ENCODE measurements at places on chromosomes 13 and 19. TPM values are rescaled to one million over a fixed set of nuclear protein-coding genes. Genes with fewer than 3 reads are reported as not detected.

GRCh38 chr19:35543280-35544109, 1.9 kb upstream of the TMEM147 start:
- no peak overlapping the region for H3K27ac ChIP-seq
- peaks cover 15% of the 10 kb centered on the region for H3K4me1 ChIP-seq
- DNase-seq = no peak
- H3K4me3 ChIP-seq = peak overlapping the region; percentile 99
- H3K27me3 ChIP-seq = no peaks in the 10 kb centered on the region

DNA sequence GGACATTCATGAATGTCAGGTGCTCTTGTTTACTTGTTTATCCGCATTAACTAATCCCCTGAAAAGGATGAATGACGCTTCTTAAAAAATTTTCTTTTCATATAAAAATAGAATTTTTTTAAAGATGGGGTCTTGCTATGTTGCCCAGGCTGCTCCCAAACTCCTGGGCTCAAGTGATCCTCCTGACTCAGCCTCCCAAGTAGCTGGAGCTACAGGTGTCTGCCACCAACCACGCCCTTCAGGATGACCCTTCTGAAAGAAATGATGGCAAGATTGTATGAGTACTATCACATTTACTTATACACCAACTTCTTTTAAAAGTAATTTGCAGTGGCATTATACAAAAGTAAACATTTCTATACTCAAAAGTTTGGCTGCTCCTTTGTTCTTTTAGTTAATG, 6.2 kb upstream of the EBPL start:
- no peak overlapping the region for H3K4me3 ChIP-seq
- H3K27me3 ChIP-seq = no peaks in the 10 kb centered on the region

- peak overlapping the region; percentile 78 for H3K4me3 ChIP-seq
- H3K27me3 ChIP-seq = no peaks in the 10 kb centered on the region
- peaks cover 23% of the 10 kb centered on the region for H3K4me1 ChIP-seq
- peak; percentile 65 for DNase-seq
Measured at GRCh38 chr19:21328406-21328805, 804 bp downstream of the ZNF708 start.

Gene CPT1C
- total RNA-seq = 46.8 TPM

DNA sequence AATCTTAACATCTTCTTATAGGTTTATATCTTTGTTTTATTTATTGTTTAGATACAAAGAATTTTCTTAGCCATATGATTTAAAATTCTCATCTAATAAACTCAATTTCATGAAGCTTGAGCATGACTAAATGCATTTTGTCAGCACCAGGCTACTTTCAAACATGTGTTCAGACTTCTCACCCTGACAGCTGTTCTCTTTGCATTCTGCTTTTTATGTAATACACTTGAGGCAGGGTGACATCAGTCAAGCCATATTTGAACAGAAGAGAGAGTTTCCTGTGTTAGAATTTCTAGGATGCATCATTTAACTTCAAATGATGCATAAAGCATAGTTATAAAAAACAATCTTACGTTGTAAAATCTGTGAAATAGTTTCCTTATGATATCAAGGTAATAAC, 1295.1 kb upstream of the PCDH20 start:
- no peak overlapping the region for H3K27ac ChIP-seq
- no peaks in the 10 kb centered on the region for H3K36me3 ChIP-seq
- H3K27me3 ChIP-seq = no peaks in the 10 kb centered on the region
- DNase-seq = no peak
- H3K4me3 ChIP-seq = no peak overlapping the region

- H3K27ac ChIP-seq = peak overlapping the region; percentile 94
- peaks cover 6% of the 10 kb centered on the region for H3K4me1 ChIP-seq
- H3K36me3 ChIP-seq = peaks cover 20% of the 10 kb centered on the region
- H3K4me3 ChIP-seq = no peak overlapping the region
- DNase-seq = no peak
Measured at GRCh38 chr19:54209811-54210494, 9.3 kb downstream of the RPS9 start.

DNA sequence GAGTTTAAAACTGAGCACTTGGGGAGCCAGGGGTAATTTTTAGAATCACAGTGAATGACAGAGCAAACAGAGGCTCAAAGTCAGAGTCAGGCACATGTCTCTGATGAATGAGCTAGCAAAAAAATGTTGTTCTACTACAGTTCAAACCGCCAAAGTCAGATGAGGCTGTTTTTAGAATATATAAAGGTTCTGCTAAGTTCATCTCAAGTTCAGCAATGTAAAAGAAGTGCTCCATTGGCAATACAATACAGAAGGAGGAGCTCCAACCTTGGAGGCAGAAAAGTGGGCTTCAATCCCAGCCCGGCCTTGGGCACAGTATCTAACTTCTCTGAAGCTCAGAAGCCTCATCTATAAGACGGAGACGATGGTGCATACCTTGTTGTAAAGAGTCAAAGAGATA, 70.1 kb upstream of the IPO5 start:
- no peaks in the 10 kb centered on the region for H3K36me3 ChIP-seq
- no peak overlapping the region for H3K27ac ChIP-seq
- no peak for DNase-seq
- H3K27me3 ChIP-seq = no peaks in the 10 kb centered on the region
- no peak overlapping the region for H3K4me3 ChIP-seq

GRCh38 chr19:13366529-13367143, 139.6 kb downstream of the CACNA1A start:
- no peak overlapping the region for H3K4me3 ChIP-seq
- no peak overlapping the region for H3K27ac ChIP-seq
- H3K27me3 ChIP-seq = no peaks in the 10 kb centered on the region
- peak; percentile 82 for DNase-seq
- no peaks in the 10 kb centered on the region for H3K4me1 ChIP-seq

DNA sequence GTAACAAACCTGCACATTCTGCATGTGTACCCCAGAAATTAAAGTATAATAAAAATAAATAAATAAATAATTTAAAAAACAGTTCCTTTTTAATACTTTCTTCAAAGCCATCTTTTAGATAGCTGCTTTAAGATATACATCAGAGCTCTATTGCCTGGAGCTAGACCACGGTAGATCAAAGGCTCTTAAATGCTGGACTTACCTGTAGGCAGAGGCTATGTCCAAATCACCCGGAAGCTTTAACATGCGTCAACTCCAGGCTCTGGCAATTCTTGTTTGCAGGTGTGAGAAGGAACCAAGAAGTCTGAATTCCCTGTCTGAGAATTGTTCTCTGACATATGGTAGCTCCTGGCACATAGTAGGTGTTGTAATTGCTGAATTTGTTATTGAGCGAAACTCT, 1.6 kb upstream of the METTL21C start:
- no peak for DNase-seq
- no peak overlapping the region for H3K4me3 ChIP-seq
- H3K27ac ChIP-seq = no peak overlapping the region
- peaks cover 9% of the 10 kb centered on the region for H3K4me1 ChIP-seq
- H3K36me3 ChIP-seq = no peaks in the 10 kb centered on the region

DNA sequence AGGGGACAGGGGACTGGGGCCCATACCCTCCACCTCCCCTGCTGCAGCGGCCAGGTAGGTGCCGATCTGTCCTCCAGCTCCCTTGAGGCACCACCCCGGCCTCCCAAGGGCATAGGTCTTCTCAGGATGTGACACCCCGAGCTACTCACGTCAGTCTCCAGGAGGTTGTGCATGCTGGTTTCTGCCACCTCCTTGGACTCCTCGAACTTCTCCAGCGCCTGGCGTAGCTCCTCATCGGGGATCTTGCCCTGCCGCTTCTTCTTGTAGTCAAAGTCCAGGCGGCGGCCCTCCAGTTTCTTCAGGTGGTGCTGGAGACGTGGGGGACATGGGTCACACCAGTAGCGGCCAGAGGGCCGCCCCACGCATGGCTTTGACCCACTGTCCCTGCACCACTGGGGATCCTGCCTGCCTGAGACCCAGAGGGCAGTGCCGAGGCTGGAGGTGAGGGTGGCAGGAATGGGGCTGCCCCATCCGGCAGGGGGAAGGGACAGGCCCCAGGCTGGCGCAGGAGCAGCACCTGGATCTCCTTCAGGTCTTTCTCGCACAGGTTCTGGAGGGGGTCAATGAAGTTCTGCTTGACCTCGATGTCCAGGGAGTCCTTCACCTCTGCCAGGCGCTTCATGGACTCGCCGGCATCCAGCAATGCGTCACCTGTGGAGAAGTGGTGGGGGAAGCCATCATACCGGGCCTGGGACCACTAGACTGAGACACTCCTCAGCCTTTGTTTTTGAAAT, 20.4 kb downstream of the MPND start:
- DNase-seq = no peak
- H3K36me3 ChIP-seq = no peaks in the 10 kb centered on the region
- H3K4me1 ChIP-seq = no peaks in the 10 kb centered on the region
- H3K27me3 ChIP-seq = no peaks in the 10 kb centered on the region
- H3K27ac ChIP-seq = no peak overlapping the region

- no peaks in the 10 kb centered on the region for H3K36me3 ChIP-seq
- no peak overlapping the region for H3K27ac ChIP-seq
- H3K27me3 ChIP-seq = no peaks in the 10 kb centered on the region
- DNase-seq = no peak
- peaks cover 25% of the 10 kb centered on the region for H3K4me1 ChIP-seq
- H3K4me3 ChIP-seq = no peak overlapping the region
Measured at GRCh38 chr19:28585796-28586195, 627.2 kb downstream of the UQCRFS1 start.

DNA sequence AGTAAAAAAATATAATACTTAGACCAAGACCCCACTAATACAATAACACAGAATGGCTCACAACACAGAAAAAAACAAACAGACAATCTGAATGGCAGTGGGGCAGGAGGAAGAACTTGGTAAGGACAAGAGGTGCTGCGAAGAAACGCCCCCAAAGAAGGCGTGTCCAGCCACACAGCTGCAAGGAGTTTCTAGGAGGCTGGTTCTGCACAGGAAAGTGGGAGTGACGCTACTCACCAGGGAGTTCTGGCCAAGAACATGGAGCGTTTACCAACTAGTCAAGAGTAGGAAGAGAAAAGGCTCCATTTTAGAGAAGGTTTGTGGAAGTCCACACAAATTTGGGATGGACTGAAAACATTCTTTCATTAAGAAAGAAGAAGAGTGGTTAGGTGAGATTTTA, 95.3 kb upstream of the SLC15A1 start:
- peak; percentile 69 for DNase-seq
- H3K4me3 ChIP-seq = no peak overlapping the region
- no peaks in the 10 kb centered on the region for H3K4me1 ChIP-seq
- H3K27me3 ChIP-seq = no peaks in the 10 kb centered on the region

Gene ZNF554
- 7.5 TPM for total RNA-seq

- H3K4me3 ChIP-seq = no peak overlapping the region
- no peaks in the 10 kb centered on the region for H3K36me3 ChIP-seq
- H3K4me1 ChIP-seq = peaks cover 18% of the 10 kb centered on the region
- H3K27ac ChIP-seq = no peak overlapping the region
- H3K27me3 ChIP-seq = no peaks in the 10 kb centered on the region
Measured at GRCh38 chr13:25848812-25849745, 202.7 kb downstream of the SHISA2 start.

Gene CPB2
- not detected for total RNA-seq

Gene SOHLH2
- 3.5 TPM for total RNA-seq

DNA sequence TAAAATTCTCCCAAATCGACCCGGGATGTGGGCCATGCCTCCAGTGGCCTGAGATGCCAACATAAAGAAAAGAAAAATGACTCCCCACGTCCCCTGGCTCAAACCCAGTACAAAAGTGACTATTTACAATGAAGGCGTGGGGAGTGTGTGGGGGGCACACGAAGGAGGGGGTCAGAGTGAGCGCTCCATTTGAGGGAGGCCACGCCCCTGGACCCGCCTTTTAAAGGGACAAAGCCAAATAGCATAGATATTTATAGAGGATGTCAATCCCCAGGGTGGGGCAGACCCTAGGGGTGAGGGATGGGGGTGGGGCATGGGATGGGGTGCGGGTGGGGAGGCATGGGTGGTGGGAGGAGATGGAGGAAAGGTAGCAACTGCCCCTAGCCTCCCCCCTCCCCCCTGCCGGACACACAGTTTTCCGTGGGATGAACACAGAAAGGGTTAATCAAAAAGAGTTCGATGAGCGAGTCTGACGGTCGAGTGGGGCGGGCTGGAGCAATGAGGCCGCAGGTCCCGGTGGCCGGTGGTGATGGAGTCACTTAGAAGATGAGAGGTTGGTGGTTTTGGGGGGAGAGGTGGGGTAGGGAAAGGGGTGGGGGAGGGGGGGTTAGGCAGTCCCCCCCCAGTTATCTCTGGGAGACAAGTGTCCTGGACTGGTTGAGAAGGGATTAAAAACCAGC, 20.1 kb upstream of the NANOS2 start:
- peak; percentile 36 for DNase-seq
- H3K27me3 ChIP-seq = peaks cover 10% of the 10 kb centered on the region
- H3K4me1 ChIP-seq = peaks cover 11% of the 10 kb centered on the region
- H3K4me3 ChIP-seq = no peak overlapping the region
- H3K36me3 ChIP-seq = no peaks in the 10 kb centered on the region

DNA sequence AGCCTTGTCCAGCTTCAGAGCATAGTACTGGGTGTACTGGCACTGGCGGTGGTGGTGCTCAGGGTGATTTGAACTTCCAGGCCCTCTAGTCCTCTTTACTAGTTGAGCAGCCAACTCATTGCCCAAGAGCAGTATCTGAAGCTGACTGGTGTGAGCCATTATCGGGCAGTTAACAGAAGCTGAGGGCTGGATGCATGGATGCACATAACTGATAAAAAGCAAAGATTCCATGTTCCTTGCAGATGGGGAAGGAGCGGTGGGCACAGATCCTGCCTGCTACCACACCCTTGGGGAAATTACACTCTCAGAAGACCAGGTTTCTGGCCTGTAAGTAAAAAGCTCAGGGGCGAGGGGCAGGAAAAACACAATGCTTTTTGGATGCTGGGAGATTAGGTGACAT, 499.4 kb upstream of the ARGLU1 start:
- H3K27ac ChIP-seq = no peak overlapping the region
- no peak for DNase-seq
- H3K4me3 ChIP-seq = no peak overlapping the region

- peaks cover 15% of the 10 kb centered on the region for H3K36me3 ChIP-seq
- no peak overlapping the region for H3K27ac ChIP-seq
- H3K4me3 ChIP-seq = peak overlapping the region; percentile 97
Measured at GRCh38 chr19:36685835-36686234, 1.6 kb upstream of the ZNF567 start.

GRCh38 chr13:96617528-96617927, 376.7 kb downstream of the OXGR1 start:
- H3K27me3 ChIP-seq = no peaks in the 10 kb centered on the region
- H3K27ac ChIP-seq = no peak overlapping the region
- no peak overlapping the region for H3K4me3 ChIP-seq
- no peaks in the 10 kb centered on the region for H3K4me1 ChIP-seq
- no peaks in the 10 kb centered on the region for H3K36me3 ChIP-seq
- no peak for DNase-seq

Gene CGB7
- 0.97 TPM for total RNA-seq

DNA sequence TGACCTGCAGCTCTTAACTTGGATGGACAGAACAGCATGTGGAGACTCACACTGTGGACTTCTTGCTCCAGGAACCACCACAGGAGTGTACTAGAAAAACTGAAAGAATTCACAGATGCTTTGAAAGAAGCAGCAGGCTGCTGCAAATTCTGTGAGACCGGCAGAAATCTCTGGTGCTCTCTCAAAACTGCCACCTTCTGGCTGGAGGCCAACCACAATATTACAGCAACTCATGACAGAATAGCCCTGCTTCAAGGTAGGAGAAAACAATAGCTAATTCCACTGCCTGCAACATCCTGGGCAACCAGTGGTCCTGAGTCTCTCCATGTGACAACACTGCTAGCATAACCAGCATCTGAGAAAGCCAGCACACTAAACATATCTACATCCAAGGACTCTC, 26.9 kb downstream of the CDK8 start:
- no peaks in the 10 kb centered on the region for H3K4me1 ChIP-seq
- DNase-seq = peak; percentile 46
- H3K4me3 ChIP-seq = no peak overlapping the region

Data from GM23338 (cell line).